ENCODE measurements at places on chromosomes 3 and 15.

DNA sequence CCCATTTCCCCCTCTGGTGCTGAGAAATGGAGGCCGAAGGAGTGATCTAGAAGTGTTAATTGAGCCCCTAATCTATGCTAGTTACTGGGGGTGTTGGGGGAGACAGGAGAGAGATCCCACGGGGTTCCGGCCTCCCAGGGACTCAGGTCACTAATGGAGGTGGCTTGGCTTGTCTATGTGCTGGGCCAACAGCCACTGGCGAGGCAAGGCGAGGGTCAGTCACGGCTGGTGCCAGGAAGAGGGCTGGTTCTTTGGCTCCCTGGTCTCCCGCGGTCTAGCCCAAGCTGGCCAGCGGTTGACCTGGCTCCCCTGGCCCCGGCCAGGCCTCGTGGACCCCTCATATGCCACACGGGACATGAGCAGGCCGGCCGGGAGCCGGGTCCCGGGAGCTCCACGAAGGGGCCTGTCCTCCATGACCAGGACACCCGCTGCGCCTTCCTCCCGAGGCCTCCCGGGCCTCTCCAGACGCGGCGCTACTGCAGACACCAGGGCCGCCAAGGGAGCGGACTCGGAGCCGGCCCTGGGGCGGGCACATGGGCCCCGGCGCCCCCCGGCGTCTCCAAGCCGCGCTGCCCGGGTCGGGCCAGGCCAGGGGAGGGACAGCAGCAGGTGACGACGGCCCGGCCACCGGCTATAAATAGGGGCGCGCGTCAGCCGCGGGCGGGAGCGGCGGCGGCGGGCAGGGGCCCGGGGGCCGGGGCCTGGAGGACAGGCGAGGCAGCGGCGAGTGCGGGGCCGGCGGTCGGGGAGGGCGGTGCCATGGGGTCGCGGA lies at the start of gene ALPK3:
Gene ALPK3, plus strand, starts transcription at position 663 of the 772 bp plus-strand sequence. Its CDS starts 97 bp downstream, at position 760.
- DNase-seq = no peak

- DNase-seq = no peak
Measured at GRCh38 chr3:159914426-159914825, 74.2 kb upstream of the IL12A start.

DNA sequence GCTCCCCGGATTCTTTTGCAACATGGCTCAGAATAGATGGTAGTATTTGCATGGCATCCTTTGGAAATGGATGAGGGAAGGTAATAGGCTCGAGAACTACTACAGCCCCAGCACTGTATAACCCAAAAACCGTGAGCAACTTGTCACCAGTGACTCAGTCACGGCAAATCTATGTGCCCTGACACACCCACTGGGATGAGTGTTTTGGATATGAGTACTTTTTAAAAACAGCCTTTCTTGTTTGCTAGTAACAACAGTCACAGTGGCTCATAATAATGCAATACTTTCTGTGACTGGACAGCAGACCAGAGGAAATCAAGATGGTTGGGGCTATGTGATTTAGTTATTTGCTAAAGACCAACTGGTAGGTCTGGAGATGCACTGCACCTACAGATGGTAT lies 299.6 kb downstream of the ULK4 start:
- no peak for DNase-seq

DNA sequence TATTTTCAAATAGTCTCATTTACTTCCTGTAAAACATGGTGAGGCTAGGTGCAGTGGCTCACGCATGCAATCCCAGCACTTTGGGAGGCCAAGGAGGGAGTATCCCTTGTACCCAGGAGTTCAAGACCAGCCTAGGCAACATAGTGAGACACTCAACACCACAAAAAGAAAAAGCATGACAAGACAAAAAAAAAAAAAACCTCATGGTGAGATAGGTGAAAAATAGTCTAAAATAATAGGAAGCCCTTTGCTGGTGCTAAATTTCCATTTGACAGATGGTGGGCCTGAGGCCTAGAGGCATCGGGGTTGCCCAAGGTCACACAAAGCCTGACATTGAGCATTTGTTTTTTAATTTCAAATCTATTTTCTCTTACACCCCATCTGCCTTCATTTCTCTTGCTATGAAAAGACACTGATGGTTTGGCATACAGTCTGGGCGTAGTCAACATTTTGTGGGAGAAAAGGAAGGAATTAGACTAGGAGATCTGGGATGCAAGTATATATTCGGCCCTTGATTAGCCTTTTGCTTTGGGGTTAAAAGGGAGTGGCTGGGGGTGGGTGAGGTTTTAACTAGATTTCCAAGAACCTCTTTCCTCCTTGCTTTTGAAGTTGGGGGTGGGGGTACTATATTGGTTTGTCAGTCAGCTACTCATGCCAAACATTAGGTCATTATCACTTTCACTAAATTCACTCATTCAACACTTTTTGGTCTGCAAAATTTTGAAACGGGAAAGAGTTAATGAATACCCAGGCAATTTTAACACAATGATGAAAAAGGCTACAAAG lies 11.3 kb downstream of the RAB8B start:
- no peak for DNase-seq

DNA sequence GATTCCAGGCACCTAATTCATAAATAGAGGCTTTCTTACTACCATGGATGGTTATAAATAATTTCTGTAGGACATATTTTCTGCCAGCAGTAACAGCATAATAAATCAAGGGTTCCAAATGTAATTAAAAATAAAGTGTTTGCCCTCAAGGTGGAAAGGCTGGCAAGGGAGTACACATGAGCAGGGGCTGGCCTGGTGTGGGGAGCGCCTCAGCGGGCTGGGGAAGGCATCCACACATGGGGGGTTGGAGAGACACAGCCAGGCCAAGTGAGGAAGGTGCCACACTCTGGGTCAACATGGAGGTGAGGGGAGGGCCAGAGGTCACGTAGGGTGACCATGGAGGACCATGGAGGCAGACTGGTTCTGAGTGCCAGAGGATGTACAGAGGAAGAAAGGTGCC lies 65.8 kb upstream of the OCA2 start:
- DNase-seq = no peak

DNA sequence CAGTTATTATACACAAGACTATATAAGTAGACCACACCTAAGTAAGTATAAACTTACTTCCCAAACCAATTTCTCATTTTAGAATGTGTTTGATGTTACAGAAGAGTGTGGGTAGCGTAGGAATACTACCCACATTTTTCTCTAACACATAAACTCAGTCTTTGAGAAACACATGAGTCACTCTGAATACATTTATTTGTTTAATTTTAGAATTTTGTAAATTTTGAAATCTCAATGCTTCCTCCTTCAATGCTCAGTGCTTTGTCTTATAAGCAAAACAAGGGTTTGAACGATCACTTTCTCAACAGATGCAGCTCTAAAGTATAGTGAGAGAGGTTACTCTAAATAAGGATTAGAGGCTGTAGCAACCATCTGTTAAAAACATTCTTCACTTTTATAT lies 700.8 kb downstream of the SI start:
- no peak for DNase-seq

Data from kidney glomerular epithelial cell (primary cell).